ENCODE measurements at places on chromosomes 16 and 17.

- DNase-seq: no peak
Measured at GRCh38 chr17:77140878-77141767, at the start of gene SEC14L1. SEC14L1 (plus strand) TSS chr17:77140969; CDS start chr17:77143597, 2,628 bp downstream.

- no peak for DNase-seq
Measured at GRCh38 chr16:61277849-61278248, 758.4 kb downstream of the CDH8 start.

GRCh38 chr16:18800293-18800692 is 1.1 kb downstream of the ARL6IP1 start:
- DNase-seq: no peak

GRCh38 chr16:25219070-25219737 is 2.5 kb downstream of the AQP8 start:
- no peak for DNase-seq

- peak; percentile 50 for DNase-seq
Measured at GRCh38 chr17:66423056-66423955, 120.9 kb downstream of the PRKCA start.

- DNase-seq: peak; percentile 95
Measured at GRCh38 chr16:22397464-22397863, 23.0 kb upstream of the CDR2 start.

GRCh38 chr17:2943981-2944380 is 119.4 kb downstream of the OR1D5 start:
- DNase-seq: no peak

DNA sequence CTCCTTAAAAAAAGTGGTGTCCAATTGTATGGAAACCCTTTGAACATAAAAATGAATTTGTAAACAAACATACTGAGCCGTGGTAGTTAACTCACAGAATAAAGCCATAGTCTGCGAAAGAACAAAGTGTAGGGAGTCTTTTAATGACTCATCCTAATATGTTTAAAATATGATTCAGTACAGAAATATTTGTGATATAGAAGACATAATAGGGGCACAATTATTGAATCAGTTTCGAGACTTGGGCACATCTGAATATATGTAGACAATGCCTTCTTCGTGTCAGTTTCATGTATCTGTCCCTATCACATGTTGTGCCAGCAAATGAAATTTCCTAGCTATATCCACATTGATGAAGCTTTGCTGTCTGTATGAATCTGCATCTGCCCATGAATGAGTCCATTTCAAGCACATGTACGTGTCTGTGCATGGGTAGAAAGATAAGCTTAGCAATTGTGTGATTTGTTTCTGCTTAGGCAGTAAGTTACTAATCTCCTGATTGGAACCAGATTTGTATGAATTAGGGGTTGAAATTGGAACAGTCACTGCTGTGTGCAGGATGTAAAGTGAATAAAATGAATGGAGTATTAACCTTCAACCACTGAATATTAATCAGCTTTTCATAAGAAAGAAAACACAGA is 112.5 kb upstream of the SOX9 start:
- peak; percentile 40 for DNase-seq

GRCh38 chr17:40818733-40819527 is 3.5 kb downstream of the KRT10 start:
- DNase-seq: peak; percentile 65

DNA sequence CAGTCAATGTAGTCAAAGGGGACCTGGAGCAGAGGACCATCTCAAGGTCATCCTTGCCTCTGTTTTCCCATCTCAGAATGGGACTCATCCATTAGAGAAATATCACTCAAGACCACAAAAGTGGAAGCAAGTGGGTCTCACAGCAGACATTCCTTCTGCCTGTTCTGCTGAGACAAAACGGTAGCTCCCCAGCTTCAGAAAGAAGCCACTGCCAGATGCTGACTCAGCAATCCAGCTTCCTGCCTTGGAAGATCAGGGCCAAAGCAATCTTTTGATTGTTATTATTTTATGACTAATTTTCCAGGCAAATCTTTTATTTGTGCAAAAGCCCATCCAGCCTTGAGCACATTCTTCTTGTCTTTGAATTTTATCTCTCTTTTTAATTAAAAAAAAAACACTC is 86.8 kb downstream of the CCT6B start:
- no peak for DNase-seq

DNA sequence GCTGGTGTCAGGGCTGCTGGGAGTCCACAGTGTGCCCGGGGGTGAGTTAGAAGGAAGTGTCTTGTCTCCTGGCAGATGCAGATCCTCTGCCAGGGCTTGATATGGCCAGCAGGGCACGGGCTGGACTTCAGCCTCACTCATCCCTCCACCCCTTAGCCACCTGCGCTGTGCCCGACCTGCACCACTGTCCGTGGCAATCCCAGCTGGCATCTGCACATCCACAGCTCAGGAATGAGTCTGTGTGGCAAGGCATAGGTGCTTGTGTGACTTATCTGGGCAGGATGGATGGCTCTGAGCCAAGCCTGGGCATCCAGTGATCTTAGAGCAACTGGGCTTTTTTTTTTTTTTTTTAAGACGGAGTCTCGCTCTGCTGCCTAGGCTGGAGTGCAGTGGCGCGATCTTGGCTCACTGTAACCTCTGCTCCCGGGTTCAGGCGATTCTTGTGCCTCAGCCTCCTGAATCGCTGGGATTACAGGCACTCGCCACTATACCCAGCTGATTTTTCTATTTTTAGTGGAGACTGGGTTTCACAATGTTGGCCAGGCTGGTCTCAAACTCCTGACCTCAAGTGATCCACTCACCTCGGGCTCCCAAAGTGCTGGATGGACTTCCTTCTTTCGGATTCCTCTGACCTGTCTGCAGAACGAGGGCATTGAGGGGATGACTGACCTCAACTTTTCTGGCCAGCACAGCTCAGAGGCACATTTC is 22.5 kb upstream of the CACNG1 start:
- DNase-seq: no peak

GRCh38 chr16:85996843-85997242 is 97.9 kb downstream of the IRF8 start:
- no peak for DNase-seq

- peak; percentile 18 for DNase-seq
Measured at GRCh38 chr17:14575471-14575953, 274.6 kb downstream of the HS3ST3B1 start.

- DNase-seq: no peak
Measured at GRCh38 chr17:14918540-14918939, 346.6 kb downstream of the PMP22 start.

- no peak for DNase-seq
Measured at GRCh38 chr17:28112181-28112580, 69.7 kb downstream of the NLK start.

- DNase-seq: no peak
Measured at GRCh38 chr16:2587891-2588565, 50.2 kb downstream of the PDPK1 start.

GRCh38 chr17:65797809-65798208 is 236.4 kb upstream of the AXIN2 start:
- no peak for DNase-seq

GRCh38 chr16:25371342-25371741 is 113.7 kb upstream of the ZKSCAN2 start:
- DNase-seq: no peak

- DNase-seq: no peak
Measured at GRCh38 chr17:11264183-11264871, 23.3 kb downstream of the SHISA6 start.

DNA sequence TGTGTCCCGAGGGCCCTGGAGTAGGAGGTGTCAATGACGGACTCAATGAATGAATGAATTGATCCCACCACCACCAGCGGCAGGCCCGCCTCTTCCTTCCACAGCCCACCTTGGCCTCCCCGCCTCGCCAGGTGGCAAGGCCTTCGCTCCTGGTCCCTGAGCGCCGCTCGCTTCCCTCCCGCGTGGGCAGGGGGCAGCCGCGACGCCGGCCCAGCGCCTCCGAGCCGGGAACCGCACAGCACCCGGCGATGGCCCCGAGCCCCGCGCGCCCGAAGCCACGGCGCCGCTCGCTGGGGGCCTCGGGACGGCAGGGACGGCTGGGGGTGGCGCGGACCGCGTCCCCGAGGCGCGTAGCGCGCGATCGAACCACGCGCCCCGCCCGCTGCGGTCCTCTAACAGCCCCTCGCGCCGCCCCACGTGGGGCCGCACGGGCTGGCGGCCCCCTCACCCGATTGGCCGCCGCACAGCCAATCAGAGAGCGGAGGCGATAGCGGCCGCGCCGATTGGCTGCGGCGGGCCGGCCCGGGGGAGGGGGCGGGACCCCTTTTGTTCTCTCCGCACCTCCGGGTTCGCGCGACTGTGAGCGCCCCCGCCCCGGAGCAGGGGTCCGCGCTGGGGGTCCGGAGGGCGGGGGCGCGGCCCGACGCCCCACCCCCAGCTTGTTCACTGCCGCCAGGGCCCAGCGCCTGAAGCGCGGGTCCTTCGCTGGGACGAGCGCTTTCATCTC is 31.4 kb downstream of the ACTG1 start:
- DNase-seq: peak; percentile 59

GRCh38 chr17:38620551-38621277 is 15.0 kb upstream of the SRCIN1 start:
- DNase-seq: no peak

GRCh38 chr17:58344047-58344790 is 7.8 kb downstream of the SUPT4H1 start:
- DNase-seq: no peak

GRCh38 chr16:46801428-46802049 is 29.4 kb downstream of the C16orf87 start:
- DNase-seq: no peak

GRCh38 chr16:15650698-15651171 is 690 bp downstream of the NDE1 start:
- DNase-seq: no peak

- no peak for DNase-seq
Measured at GRCh38 chr17:72362376-72363088, 241.7 kb downstream of the SOX9 start.

DNA sequence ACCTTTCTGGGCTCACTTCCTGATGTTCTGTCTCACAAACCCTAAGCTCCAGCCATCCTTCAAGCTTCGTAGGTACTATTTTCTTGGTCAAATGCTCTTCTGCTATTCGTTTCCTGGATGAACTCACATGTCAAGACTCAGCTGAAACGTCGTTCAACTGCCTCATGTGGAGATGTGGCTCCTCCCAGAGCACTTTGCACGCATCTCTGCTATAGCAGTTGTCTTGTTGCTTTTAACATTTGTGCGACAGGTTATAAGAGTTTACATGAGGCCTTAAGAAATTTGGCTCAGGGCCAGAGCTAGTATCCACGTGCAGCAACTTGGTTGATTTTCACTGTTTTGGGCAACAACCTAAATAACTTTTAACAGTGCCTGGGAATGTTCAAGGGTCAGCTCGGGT is 2.8 kb upstream of the KRT40 start:
- no peak for DNase-seq

GRCh38 chr17:19744922-19745757 is 3.0 kb downstream of the ALDH3A1 start:
- peak; percentile 20 for DNase-seq

- peak; percentile 89 for DNase-seq
Measured at GRCh38 chr16:2429034-2429770, at the start of gene CCNF. CCNF (plus strand) TSS chr16:2429447; CDS start chr16:2429482, 35 bp downstream.

DNA sequence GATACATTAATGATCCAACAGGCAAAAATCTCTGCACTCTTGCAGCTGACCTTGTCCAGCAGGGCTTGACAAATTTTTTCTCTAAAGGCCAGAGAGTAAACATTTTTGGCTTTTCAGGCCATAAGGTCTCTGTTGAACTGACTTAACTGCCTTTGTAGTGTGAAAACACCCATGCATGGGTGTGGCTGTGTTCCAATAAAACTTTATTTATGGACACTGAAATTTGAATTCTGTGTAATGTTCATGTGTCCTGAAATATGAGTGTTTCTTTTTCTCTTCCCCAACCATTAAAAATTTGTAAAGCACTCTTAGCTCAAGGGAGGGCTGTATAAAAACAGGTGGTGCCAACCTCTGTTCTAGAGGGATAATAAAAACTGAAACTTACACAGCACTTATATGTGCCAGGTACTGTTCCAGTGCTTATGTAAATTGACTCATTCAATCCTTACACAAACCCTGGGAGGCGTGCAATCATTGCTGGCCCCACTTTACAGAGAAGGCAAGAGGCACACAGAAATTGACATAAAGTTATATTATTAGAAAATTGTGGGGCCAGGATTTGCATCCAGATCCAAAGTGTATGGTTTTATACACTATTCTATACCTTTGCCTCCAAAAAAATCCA is 18.8 kb upstream of the ZNF423 start:
- DNase-seq: no peak

- no peak for DNase-seq
Measured at GRCh38 chr16:67458121-67458641, 22.8 kb downstream of the ATP6V0D1 start.

All from fibroblast of skin of left quadriceps (primary cell).